KBM-7 (cell line): ENCODE measurements at places on chromosomes 5 and 9.

- no peak for DNase-seq
Measured at GRCh38 chr5:73273379-73274050, 100.5 kb downstream of the TMEM174 start.

DNA sequence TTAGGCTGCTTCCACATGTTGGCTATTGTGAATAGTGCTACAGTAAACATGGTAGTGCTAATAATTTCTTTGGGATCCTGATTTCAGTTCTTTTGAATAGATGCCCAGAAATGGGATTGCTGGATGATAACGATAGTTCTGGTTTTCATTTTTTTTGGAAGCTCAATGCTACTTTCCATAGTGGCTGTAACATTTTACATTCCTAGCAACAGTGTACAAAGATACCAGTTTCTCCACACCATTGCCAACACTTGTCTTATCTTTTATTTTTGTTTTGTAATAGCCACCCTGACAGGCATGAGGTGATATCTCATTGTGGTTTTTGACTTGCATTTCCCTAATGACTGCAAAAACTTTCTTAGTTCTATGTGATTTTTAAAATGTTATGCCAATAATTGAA, 68.8 kb upstream of the LRRC70 start:
- DNase-seq, result no peak

DNA sequence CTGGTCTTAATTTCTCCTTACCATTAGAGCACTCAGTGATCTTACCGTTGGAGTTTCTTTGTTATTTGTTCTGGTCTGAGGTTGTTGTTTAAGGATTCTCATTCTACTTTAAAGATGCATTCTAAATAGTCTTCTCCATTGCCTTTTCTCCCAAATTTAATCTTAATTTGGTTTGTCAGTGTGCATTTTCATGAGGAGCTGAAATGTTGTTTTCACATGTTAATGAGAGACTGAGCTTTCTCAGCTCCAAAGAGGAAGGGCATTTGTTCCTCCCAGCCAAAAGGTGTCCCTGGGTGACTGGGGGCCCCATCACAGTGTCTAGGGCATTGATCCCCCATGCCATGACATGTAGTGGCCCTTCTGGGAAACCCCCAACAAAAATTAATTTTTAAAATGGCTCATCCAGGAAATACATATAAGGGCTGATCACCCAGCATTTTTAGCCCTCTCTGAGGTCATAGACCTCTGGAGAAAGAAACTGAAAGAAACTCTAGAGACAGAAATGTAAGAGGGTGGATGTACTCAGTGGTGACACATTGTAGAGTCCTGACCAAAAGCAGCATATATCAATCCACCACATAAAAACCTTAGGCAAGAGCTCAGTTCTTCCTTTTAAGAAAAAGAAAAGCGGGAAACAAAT, 240.4 kb upstream of the RAI14 start:
- DNase-seq, result no peak

DNA sequence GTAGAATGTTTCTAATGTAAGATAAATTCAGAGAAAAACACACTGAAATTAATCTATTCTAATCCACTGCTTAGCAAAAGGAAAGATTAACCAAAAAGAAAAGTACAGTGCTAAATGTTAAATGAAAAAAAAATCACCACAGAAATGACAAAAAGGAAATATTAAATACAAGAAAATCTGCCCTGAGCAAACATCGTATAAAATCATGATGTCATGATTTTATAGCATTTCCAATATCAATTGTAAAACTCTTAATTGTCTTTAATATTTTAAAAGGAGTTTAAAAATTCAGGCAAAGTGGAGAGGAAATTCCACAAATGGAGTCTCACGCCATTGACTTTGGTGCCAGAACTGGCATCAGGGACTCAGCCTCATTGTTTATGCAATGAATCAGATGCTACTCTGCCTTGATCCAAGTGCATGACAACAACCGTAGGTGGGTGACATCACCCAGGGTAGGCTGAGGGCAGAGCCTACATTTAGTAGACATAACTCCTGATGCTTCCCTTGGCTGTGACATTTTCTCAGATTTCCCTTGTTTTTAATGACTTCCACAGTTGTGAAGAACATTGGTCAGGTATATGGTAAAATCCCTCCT, 696.8 kb downstream of the SEMA5A start:
- DNase-seq, result no peak

GRCh38 chr5:88678770-88679381, 204.1 kb downstream of the MEF2C start:
- DNase-seq, result no peak

GRCh38 chr9:76526026-76526425, 67.0 kb downstream of the GCNT1 start:
- DNase-seq, result no peak

DNA sequence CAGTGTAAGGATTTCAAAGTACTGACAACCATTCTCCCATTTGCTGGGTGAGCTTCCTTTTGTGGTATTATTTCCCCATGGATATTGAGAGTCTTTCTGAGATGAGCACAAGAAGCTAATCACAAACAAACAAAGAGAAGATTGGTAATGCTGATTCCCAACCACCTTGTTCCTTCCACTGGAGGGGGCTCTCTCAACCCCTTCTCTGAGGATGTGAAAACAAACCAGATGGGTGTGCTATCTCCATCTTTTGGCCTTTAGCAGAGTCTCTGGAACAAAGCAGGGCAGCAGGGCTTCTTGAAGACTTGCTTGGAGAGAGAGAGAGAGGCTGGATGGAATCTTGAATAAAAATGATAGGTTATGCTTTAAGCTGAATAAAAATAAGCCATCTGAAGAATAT, 576.7 kb upstream of the ZNF462 start:
- DNase-seq, result peak; percentile 3

DNA sequence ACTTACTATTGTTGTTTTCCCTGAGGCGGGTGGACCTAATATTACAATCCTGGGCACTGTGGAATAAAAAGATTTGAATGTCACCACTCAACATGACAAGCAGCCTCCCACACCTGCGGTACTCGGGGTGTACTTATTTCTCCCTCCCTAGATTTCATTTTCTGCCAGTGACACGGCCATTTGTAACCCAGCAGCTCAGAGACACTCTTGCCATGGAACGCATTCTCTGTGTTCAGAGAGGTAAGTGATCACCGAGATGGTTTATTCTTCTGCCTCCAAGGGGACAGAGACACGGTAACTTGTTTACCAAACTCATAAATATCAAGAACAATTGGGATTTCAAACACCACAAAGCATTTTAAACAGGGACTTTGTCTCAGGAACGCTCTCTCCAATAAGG, 11.2 kb downstream of the AK8 start:
- no peak for DNase-seq

DNA sequence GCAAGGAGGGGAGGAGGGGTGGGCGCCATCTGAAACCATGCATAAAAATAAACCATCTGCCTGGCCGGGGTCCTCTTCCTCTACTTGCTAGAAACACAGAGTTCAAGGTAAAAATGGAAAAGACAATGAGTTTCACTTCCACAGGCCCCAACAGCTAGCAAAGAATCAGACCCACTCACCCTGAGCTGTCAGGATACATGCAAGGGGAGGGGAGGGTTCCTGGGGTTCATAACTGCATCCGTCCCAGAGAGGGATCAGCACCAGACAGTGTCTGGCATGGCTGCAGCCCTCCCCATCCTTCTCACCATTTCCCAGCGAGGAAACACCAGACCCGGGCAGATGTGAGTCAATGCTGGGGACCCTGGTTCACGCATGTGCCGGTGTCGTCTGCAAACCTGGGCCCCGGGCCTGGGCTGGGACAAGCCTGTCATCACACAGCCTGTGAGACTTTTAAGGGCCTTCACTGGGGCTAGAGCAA, 55.4 kb downstream of the SEMA4D start:
- no peak for DNase-seq

DNA sequence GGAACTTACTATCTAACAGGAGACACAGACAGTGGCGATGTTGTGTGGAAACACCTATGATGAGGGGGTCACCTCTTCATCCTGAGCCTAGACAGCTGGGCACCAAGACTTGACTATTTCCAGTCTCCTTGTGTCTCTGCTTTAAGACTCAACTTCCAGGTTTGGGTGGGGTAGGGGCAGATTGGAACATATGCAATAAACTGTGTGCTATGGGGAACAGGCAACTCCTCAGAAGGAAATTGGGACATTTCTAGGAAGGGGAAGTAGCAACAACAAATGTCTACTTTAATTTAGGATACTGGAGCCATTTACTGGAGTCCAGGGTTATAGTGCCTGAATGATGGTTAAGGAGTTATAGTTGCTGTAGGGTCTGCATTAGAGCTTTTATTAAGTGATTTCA, 57.3 kb downstream of the FGF18 start:
- no peak for DNase-seq

DNA sequence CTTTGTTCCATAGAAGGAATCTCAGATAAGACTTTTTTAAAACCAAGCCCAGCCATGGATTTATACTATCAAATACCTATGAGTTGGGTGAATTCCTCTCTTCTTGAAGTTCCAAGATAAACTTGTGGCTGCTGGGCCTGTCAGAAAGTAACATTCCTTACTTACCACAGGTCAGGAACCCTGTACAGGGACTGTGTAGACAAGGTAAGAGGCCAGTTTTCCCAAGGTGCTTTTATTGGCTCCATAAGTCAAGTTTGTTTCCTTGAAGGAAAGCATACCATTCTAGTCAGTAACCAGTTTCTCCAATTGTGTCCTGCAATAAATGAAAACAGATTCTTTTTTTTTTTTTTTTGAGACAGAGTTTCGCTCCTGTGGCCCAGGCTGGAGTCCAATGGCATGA, 8.8 kb upstream of the CLTB start:
- DNase-seq, result no peak

DNA sequence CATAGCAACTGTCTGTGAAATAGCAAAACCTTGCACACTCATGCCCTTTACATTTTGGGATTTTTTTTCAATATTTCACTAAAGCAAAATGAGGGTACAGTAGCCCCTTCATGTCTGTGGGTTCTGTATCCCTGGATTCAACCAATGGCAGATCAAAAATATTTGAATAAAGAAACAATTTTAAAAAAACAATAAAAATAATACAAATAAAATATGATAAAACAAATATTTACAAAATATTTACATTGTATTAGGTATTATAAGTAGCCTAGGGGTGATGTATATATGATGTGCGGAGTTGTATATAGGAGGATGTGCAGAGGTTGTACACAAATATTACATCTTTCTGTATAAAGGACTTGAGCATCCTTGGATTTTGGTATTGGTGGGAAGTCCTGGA, 67.3 kb upstream of the CDH10 start:
- no peak for DNase-seq

GRCh38 chr9:127112056-127112455, 10.4 kb downstream of the ANGPTL2 start:
- DNase-seq, result no peak

GRCh38 chr9:80932947-80933780, 756.2 kb downstream of the TLE1 start:
- no peak for DNase-seq

DNA sequence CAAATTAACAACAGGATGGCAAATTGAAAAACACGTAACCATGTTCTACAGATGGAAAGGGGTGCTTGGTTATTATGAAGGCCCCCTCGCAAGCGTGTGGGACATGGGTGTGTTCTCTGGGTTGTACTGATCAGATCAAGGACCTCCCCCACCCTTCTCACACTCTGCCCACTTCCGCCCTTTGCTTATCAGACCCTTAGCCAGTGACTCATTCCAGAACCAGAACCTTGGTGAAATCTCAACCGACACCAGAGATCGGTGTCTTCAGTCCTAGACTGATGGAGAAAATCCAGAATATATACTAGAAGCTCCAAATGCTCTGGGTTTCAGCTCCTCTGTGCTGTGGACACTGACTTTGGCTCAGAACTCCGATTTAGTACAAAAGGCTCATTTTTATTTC, 64.9 kb downstream of the PTTG1 start:
- DNase-seq, result no peak

DNA sequence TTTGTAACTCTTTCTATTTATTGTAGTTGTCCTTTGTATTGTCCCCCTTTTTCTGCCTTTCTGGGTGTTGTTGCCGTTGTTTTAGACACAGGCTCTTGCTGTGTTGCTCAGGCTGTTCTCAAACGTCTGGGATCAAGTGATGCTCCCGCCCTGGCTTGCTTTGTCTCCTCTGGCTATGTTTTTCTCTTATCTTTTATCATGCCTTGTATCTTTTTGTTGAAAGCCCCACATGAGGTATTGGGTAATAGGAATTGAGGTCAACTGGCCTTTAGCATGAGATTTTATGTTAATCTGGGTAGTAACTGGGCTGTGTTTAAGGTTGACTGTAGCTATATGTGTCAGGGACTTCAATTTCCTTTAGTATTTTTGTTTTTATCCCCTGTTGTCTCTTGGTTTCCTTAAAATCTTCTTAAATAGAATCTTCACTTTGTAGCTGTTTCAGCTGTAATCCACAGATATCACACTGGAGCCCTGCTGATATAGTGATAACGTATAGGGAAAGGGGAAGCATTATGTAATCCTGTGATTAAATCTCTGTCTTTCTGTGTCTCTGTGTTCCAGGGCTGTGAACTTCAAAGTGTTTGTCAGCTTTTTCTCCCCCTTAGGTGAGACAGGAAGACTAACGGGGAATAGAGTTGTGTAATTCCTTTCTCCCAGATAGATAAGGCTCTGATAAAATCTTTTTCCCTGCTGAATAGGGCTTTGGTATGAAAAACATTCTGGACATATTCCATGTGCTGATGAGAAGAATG, 25.9 kb upstream of the CACNA1B start:
- peak; percentile 8 for DNase-seq

DNA sequence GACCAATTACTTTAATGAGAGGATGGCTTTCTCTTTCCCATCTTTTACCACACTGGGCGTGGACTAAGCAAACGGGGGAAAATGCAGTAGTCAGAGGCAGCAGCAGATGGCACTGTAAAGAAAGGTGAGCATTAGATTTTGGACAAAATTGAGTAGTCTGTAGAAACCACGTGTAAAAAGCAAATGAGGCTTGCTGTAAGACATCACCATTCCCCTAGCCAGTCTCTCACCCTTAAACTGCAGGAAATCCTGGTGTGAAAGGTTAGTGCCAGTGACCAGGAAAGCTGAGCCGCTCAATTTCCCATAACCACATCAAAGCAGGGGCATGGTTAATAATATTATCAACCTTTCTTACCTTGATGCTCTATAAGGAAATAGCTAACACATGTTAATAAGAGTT, 31.8 kb downstream of the SPATA31C2 start:
- peak; percentile 44 for DNase-seq

DNA sequence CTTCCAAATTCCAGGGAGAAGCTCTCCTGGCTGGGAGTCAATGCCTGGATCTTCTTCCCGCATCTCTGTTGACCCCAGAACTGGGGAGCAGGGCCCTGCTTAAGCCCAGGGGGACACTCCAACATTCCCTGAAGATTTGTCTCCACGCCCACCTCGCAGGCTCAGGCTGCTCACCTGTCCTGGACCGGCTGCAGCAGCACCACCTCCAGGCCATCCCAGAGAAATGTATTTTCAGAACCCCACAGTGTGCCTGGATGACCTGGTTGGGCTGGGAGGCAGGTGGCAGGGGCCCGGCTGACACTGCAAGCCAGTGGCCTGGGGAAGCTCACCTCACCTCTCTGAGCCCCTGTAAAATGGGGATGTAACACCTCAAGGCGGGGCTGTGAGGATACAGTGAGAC, 27.1 kb upstream of the ZBTB43 start:
- peak; percentile 18 for DNase-seq

GRCh38 chr9:27701016-27701415, 127.7 kb upstream of the C9orf72 start:
- DNase-seq, result no peak

GRCh38 chr5:107571621-107572536, 98.9 kb downstream of the EFNA5 start:
- peak; percentile 85 for DNase-seq

- peak; percentile 42 for DNase-seq
Measured at GRCh38 chr9:88583901-88584596, 49.1 kb downstream of the NXNL2 start.
